Neural crest cell (in vitro differentiated cells): ENCODE measurements at places on chromosomes 2 and 18.

DNA sequence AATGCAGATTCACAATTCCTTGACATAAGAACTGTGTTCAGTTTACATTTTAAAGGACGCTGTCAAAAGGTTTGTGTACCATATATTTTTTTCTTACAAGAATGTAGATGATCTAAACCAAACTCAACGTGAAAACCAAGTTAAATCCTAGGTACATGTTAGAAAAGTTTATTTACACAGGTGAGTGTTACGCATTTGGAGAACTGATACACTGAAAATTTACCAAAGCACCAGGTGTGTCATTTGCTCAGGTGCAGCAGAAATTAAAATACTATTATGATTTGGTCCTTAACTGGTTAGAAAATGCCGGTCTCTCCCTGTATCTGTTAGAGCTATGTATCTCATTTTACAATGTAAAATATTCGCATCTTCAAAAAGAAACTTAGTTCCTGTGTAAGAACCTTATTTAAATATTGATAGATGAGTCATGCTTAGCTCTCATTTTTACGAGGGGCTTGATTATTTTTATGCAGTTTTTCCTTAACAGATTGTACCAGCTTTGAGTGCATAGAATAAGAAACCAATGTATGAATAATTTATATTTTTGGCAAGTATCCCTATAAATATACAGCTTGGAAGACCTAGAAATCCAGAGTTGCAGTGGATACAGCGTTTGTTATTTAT lies 25.1 kb downstream of the MFF start:
- no peak for DNase-seq

GRCh38 chr2:9214873-9215272 lies 8.3 kb downstream of the ASAP2 start:
- no peak for DNase-seq

GRCh38 chr2:35168351-35168750 lies 1187.2 kb upstream of the CRIM1 start:
- DNase-seq: no peak

- DNase-seq: no peak
These were observed 197.8 kb downstream of the PAX3 start for GRCh38 chr2:222100704-222101699.

- no peak for DNase-seq
These were observed 41.2 kb downstream of the SLC8A1 start for GRCh38 chr2:40410695-40411094.

- DNase-seq: no peak
These were observed 226.9 kb upstream of the SPOPL start for GRCh38 chr2:138274421-138275291.

DNA sequence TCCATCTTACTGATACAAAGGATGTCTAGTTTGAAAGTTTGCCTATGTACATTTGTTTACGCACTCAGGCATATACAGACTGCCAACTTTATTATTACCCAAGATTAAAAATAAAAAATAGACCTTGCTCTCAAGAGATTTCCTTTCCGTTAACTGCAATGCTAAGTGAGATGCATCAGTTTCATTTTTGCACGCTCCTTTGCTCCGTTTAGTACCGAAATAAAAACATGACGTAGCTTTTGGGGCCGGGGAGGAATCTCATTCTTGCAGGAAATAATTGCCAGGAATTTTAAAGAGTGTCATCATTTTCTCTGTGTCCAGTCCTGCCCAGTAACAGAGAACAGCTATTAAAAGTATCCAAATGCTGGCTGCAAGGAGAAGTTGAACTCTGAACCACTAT lies 169.5 kb downstream of the SLC8A1 start:
- no peak for DNase-seq

- DNase-seq: no peak
These were observed 39.6 kb upstream of the OTOS start for GRCh38 chr2:240179941-240180666.

- DNase-seq: no peak
These were observed 44.7 kb upstream of the PTMA start for GRCh38 chr2:231663458-231664212.

- DNase-seq: no peak
These were observed 36.6 kb upstream of the PPP1R1C start for GRCh38 chr2:181949047-181949446.

GRCh38 chr2:47520825-47521665 lies 118.1 kb downstream of the MSH2 start:
- no peak for DNase-seq

GRCh38 chr2:47645246-47645645 lies 137.7 kb upstream of the MSH6 start:
- DNase-seq: no peak

DNA sequence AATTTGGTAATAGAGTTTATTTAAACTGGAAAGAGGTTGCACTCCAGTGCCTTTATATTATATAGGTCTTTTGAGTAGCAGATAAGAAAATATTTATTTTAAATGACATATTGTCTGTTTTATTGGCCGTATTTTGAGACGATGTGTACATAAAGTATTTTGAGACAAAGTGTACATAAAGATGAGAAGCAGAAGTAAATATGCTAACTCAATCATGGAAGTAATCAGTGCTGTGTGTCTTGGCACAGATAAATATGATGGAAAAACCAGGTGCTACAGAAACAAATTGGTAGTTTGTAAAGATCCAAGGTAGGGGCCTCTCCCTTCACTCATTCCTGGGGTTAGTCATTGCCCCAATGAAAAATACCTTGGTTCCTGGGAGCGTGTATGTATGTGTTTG lies 382.9 kb downstream of the DSEL start:
- DNase-seq: no peak

DNA sequence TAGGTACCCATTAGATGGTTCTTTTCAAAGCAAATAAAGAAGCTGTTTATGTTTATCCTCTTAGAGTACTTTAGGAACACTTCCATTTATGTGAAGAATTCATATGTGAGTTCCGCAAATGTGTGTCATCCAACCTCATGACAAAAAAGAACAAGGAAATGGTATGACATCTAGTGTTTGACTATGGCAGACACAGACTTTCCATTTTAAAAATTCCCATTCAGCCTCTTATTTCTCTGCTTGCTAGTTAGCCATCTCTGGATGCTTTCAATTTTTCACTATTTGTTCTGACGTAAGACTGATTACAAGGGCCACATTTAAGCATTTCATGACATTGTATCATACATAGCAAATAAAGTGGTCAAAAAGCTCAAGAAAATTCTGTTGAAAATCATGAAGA lies 103.0 kb downstream of the ZAP70 start:
- no peak for DNase-seq

GRCh38 chr18:42113529-42114191 lies 158.6 kb downstream of the PIK3C3 start:
- DNase-seq: no peak

DNA sequence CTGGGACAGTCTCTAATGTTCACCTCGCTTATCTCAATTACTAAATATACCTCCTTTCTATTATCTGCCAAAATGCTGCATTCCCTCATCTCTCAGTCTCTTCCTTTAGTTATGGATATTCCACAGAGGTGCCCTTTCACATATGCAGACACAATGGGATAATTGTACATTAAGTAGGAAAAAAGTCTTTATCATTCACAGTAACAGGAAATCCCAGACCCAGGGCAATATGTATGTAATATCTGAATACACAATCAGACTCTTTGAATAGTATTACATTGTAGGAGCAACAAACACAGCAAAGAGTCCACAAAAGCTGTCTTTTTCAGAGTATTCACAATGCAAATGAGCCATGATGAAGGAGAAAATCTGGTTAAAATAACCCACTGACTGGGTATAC lies 1399.0 kb upstream of the ZEB2 start:
- DNase-seq: no peak

- no peak for DNase-seq
These were observed 11.7 kb upstream of the NAPG start for GRCh38 chr18:10514082-10514481.

DNA sequence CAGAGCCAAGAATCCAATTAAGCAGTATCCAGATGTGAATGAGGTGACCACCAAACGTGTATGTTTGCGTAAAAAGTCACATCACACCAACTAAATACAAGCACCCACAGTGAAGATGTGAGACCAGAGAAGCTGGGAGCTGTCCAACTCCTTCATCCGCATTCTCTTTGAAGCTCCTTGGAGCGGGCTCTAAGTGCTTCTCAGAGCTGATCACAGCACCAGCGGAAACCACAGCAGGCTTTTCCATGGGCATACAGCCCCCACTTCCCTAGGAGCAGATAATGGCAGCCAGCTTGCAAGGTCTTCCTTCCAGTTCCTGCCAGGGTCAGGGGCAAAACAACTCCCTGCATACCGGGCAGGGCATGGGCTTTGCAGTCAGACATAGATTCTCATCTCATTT lies 36.4 kb downstream of the REEP1 start:
- no peak for DNase-seq

- DNase-seq: no peak
These were observed 29.7 kb downstream of the ZC3H6 start for GRCh38 chr2:112305132-112305531.

DNA sequence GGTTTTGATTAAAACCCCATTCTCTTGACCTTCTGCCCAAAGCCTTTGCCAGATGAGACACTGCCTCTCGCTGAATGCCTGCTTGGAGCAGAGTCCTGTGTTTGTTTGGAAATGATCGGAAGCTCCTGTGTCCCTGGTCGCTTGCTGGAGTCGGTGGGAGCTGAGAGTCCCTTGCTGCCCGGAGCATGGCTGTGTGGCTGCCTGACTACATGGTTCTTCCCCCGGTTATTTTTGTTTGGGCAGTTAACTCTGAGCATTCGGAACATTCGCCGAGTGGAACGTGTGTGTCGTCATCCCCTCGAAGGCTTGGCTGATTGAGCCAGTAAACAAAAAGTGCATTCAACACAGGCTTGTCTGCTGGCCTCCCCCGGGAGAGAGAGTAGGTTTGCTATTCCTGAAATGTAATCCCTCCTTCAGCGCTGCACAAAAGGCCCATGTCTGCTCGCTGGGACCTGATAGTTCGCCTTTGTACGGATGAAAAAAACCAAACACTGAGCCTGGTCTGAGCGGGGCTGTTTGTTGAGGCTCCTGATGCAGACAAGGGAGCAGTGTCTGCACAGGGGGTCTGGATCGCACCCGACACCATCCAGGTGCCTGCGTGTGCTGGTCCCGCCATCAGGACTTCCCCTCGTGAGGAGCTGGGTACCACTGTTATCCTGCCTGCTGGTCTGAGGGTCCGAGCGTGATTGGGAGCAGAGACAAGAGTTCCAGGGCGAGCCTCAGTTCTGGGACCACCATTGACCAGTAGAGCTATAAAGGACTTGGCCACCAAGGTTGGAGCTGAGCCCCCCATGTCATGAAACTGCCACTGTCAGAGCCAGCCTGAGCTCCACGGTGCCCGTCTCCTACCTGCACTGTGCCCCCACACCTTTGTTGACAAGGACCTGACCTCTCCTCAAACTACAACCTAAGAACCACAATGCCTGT lies 83.8 kb downstream of the AGAP1 start:
- DNase-seq: peak; percentile 47

GRCh38 chr2:200578778-200579177 lies 7.0 kb upstream of the AOX1 start:
- no peak for DNase-seq

DNA sequence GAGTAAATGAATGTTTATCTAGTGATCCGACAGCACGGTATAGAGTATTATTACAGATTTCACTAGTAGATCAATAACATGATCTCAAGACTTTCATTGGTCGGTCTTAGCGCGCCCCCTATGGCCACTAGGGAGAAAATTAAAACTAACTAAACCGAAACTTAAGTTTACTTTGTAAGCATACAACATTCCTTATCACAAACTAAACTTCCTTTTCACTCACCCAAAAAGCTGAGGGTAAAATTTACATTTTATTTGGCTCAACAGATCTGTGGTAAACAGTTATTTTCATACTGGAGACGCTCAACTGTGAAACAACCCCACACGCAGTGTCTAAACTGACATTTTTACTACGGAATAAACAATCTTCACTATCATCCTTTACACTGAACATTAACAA lies 215.6 kb upstream of the MAP2 start:
- peak; percentile 2 for DNase-seq

DNA sequence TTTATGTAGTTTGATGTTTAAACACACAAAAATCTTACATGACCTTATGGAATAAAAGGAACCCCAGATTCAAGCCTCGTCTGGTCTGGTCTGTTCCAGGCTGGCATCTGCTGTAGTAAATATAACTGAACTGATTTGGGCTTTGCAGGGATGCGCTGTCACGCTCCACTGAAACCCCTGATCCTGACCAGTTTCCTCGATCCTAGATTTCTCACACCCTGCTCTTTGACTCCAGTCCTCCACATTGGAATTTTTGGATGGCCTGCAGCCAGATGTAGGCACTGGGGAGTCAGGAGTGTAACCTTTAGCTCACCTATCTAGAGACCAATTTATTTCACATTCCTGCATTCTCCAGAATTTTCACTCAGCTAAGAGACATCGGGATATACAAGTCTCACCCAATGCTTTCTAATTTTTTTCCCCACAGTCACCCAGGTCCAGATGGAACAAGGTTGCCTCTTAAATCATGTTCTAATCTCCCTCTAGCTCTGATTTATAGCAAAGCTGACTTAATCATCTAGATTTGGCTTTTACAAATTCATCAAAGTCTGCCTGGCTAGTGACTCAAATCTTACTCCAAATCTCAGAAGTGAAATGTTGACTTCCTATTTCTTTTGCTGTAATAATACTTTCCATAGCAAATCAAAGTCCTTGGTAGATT lies 219.6 kb downstream of the CD226 start:
- DNase-seq: no peak

DNA sequence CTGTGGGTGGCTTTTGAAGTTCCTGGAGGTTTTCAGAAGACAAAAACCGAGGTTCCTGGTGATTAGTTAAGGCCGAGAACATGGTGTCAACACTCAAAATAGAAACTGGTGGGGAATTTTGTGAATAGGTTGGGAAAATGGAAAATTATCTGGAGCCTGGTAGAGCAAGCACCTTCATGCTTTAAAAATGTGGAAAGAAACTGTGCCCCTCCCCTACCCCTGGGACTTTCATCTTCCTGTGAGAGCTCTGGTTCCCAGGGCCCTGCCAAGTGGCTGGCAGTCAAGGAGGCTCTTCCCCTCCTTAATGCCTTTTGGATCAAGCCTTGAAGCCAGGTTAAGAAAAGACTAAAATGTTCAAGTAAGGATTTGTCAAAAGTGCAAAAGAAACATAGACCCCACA lies 1.9 kb upstream of the CRACDL start:
- DNase-seq: no peak

DNA sequence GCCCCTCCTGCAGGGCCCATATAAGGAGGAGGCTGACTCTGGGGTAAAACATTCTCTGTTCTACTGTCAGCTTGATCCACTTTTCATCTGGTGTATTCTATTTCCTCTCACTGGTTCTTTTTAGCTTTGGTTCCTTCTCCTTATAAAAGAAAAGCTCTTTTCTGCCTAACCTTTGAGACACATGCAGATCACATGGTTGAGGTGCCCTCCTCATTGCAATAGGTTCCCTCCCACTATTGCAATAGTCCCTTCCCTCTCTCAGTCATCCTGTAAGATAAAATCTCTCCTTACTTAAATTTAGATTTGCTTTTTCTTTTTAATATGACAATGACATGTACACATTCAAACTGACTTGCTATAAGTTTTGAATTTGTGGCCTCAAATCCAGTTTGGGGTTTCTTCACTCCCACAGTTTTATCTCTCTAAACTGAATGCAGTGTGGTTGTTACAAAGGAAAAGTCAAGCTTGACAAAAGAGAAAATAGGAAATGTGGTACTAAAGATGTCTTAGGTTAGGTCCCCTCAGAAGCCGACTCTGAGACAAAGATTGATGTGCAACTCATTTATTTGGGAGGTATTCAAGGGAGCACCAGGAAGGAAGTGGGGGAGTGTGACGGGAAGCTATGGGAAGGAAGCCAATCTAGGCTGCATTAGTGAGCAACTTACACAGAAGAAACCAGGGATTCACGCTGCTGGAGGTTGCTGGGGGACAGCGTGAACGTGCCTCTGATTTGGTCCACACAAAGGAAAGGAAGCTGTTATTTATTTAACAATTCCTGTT lies 127.6 kb upstream of the LINC00305 start:
- no peak for DNase-seq

GRCh38 chr2:127527001-127527804 lies 914 bp upstream of the IWS1 start:
- DNase-seq: no peak
